ENCODE measurements at places on chromosomes 5 and 9. TPM values are rescaled to one million over a fixed set of nuclear protein-coding genes. Genes with fewer than 3 reads are reported as not detected.

GRCh38 chr5:55081541-55081940 lies 20.9 kb upstream of the GZMA start:
- H3K27me3 ChIP-seq, result no peaks in the 10 kb centered on the region
- DNase-seq, result no peak
- H3K4me1 ChIP-seq, result no peaks in the 10 kb centered on the region
- no peak overlapping the region for H3K4me3 ChIP-seq

DNA sequence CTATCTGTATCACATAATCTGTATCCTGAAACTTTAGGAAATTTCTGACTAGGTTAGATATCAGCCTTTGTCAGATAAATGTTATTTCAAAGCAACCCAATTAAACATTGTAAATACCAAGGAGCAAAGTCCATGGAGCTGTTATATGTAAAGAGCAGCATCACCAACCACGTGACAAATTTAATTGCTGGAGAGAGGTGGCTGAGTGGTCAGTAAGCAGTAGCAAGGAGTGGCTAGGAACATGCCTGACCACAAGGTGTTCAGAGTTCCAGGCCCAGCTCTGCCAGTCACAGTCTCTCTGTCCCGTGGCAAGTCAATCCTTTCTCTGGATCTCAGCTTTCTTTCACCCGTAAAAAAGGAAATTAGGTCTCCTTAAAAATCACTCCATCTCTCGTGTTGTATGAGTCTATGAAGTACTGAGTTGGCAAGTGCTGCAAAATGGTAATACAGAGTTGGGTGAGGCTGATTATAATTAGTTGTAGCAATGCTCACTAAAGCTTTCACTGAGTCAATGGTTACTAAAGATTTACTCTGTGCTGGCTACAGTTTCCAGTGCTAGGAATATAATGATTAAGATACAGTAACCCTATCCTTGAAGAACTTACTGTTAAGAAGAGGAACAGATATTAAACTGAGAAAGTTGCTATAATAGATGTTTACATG lies 166.1 kb downstream of the GNAQ start:
- H3K36me3 ChIP-seq, result no peaks in the 10 kb centered on the region
- no peaks in the 10 kb centered on the region for H3K27me3 ChIP-seq
- no peaks in the 10 kb centered on the region for H3K4me1 ChIP-seq
- no peak overlapping the region for H3K4me3 ChIP-seq
- H3K27ac ChIP-seq, result no peak overlapping the region

DNA sequence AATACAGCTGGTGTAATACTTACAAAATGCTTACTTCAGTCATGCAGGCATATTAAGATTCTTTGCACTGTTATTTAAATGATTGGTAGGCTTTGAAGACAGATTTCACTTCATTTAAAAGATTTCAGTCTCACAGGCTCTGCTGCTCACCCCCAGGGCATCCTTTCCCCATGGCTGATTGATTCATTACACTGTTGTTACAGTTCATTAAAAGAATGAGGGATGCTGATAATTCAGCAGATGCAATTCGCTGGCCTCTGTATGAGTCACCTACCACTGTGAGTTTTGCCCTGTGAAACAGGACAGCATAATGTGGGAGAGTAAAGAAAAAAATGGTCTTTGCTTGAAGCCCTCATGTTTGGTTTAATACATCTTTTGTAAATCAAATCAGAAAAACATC lies 246.9 kb downstream of the CYLC2 start:
- no peak for DNase-seq
- H3K4me3 ChIP-seq, result no peak overlapping the region
- no peaks in the 10 kb centered on the region for H3K27me3 ChIP-seq
- H3K4me1 ChIP-seq, result no peaks in the 10 kb centered on the region

GRCh38 chr5:168950241-168950951 lies 350.5 kb downstream of the SLIT3 start:
- H3K4me1 ChIP-seq, result no peaks in the 10 kb centered on the region
- no peak overlapping the region for H3K4me3 ChIP-seq
- DNase-seq, result no peak
- no peaks in the 10 kb centered on the region for H3K36me3 ChIP-seq
- H3K27ac ChIP-seq, result no peak overlapping the region
- H3K27me3 ChIP-seq, result no peaks in the 10 kb centered on the region

GRCh38 chr9:99076483-99077171 lies 28.3 kb upstream of the TGFBR1 start:
- DNase-seq, result peak; percentile 37
- H3K27ac ChIP-seq, result peak overlapping the region; percentile 18
- no peaks in the 10 kb centered on the region for H3K27me3 ChIP-seq
- H3K4me1 ChIP-seq, result peaks cover 17% of the 10 kb centered on the region

DNA sequence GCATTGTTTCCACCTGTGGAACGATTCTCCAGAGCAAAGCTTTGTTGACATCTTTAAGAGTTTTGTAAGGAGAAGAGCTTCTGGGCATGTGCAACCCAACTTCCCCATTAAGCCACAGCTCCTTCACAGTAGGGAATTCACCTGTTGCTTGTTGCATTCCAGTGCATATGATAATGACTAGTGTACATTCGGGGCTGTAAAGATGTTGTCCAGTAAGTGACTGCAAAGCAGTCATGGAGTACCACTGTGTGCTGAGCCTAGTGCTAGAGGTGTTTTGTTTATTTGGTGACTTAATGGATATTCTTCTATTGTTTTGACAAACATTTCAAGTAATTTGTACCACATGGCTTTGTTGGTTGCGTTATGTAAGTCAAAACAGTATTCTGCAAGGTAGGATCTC lies 12.8 kb downstream of the UGCG start:
- no peaks in the 10 kb centered on the region for H3K27me3 ChIP-seq
- no peak overlapping the region for H3K27ac ChIP-seq
- H3K4me1 ChIP-seq, result peaks cover 57% of the 10 kb centered on the region
- no peaks in the 10 kb centered on the region for H3K36me3 ChIP-seq
- H3K4me3 ChIP-seq, result no peak overlapping the region

DNA sequence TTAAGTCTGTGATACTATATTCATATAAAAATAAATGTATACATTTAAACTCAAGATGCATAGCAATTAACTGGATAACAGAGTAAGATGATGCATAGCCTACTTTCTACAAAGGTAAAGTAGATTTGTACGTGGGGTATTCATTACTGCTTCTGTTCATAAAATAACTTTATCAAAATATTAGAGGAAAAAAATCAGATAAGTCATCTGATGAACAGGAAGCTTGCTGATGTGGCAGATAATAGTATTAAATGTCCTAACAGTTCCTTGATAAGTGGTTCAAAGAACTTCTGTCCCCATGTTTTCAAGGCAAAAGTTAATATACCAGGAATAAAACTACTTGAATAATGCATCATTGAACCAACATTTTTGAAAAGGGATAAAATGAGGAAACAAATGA lies 123.7 kb downstream of the NFIB start:
- H3K36me3 ChIP-seq, result no peaks in the 10 kb centered on the region
- no peak for DNase-seq
- H3K4me1 ChIP-seq, result no peaks in the 10 kb centered on the region
- H3K27me3 ChIP-seq, result no peaks in the 10 kb centered on the region
- H3K27ac ChIP-seq, result no peak overlapping the region

- H3K27ac ChIP-seq, result no peak overlapping the region
- H3K4me3 ChIP-seq, result no peak overlapping the region
- H3K27me3 ChIP-seq, result peaks cover 5% of the 10 kb centered on the region
- no peaks in the 10 kb centered on the region for H3K4me1 ChIP-seq
- H3K36me3 ChIP-seq, result no peaks in the 10 kb centered on the region
- no peak for DNase-seq
Observed at GRCh38 chr5:96638561-96638960, 23.6 kb upstream of the CAST start.

GRCh38 chr5:135435467-135436330 lies 11.4 kb downstream of the DCANP1 start:
- no peaks in the 10 kb centered on the region for H3K4me1 ChIP-seq
- H3K4me3 ChIP-seq, result no peak overlapping the region

- no peaks in the 10 kb centered on the region for H3K4me1 ChIP-seq
- no peak overlapping the region for H3K4me3 ChIP-seq
- no peaks in the 10 kb centered on the region for H3K36me3 ChIP-seq
- H3K27ac ChIP-seq, result no peak overlapping the region
- no peaks in the 10 kb centered on the region for H3K27me3 ChIP-seq
Observed at GRCh38 chr5:176944268-176944667, 45.1 kb upstream of the HK3 start.

DNA sequence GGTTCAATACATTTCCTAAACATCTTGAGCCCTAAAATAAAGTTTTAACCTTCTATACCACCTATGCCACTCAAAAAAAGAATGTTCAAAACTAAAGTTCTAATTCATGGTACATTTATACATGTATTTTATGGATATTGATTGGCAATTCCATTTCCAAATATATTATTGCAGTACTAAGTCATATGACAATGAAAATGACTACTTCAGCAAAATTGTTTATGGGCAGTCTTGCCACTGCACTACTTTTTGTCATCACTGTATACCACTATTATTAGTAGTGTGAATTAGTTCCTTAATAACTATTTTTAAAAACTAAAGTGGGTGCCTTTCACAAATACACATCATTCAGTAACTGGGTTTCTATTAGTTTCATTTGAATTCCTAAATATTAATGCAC lies 199.6 kb upstream of the CYLC2 start:
- no peak for DNase-seq
- H3K4me3 ChIP-seq, result no peak overlapping the region
- H3K36me3 ChIP-seq, result no peaks in the 10 kb centered on the region
- H3K4me1 ChIP-seq, result no peaks in the 10 kb centered on the region
- H3K27ac ChIP-seq, result no peak overlapping the region

DNA sequence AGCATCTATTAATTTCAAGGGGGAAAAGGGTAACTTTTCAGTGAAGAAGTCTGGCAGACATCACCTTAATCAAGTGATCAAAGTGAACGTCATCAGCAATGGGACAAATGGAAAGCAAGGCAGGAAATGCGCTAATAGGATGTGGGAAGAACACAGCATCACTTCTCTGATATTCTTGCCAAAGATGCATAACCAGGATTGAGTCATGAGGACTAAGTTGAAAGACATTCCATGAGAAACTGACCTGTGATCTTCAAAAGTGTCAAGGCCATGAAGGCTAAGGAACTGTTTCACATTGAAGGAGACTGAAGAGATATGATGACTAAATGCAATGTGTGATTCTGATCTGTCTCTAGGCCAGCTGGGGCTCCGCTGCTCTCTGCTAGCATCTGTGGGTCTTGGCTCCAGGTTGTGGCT lies 92.9 kb downstream of the NDFIP1 start:
- no peaks in the 10 kb centered on the region for H3K36me3 ChIP-seq
- DNase-seq, result no peak
- no peaks in the 10 kb centered on the region for H3K4me1 ChIP-seq
- no peaks in the 10 kb centered on the region for H3K27me3 ChIP-seq
- no peak overlapping the region for H3K4me3 ChIP-seq
- H3K27ac ChIP-seq, result no peak overlapping the region

GRCh38 chr5:180873615-180874520 lies 12.8 kb upstream of the ZFP62 start:
- DNase-seq, result no peak
- no peaks in the 10 kb centered on the region for H3K4me1 ChIP-seq
- no peak overlapping the region for H3K4me3 ChIP-seq
- no peaks in the 10 kb centered on the region for H3K36me3 ChIP-seq

GRCh38 chr5:133552925-133553525 lies 59.3 kb downstream of the FSTL4 start:
- DNase-seq, result peak; percentile 32
- no peaks in the 10 kb centered on the region for H3K4me1 ChIP-seq
- no peaks in the 10 kb centered on the region for H3K27me3 ChIP-seq
- no peaks in the 10 kb centered on the region for H3K36me3 ChIP-seq

GRCh38 chr9:98536542-98537173 lies 172.1 kb downstream of the GABBR2 start:
- H3K36me3 ChIP-seq, result no peaks in the 10 kb centered on the region
- DNase-seq, result no peak
- H3K4me3 ChIP-seq, result no peak overlapping the region
- H3K27me3 ChIP-seq, result no peaks in the 10 kb centered on the region
- H3K27ac ChIP-seq, result no peak overlapping the region

GRCh38 chr9:20945269-20945668 lies 86.2 kb downstream of the HACD4 start:
- H3K36me3 ChIP-seq, result no peaks in the 10 kb centered on the region
- no peak overlapping the region for H3K4me3 ChIP-seq
- H3K4me1 ChIP-seq, result no peaks in the 10 kb centered on the region
- H3K27me3 ChIP-seq, result no peaks in the 10 kb centered on the region

GRCh38 chr5:13972029-13972428 lies 27.5 kb upstream of the DNAH5 start:
- no peak overlapping the region for H3K27ac ChIP-seq
- H3K27me3 ChIP-seq, result no peaks in the 10 kb centered on the region
- DNase-seq, result no peak
- no peak overlapping the region for H3K4me3 ChIP-seq

DNA sequence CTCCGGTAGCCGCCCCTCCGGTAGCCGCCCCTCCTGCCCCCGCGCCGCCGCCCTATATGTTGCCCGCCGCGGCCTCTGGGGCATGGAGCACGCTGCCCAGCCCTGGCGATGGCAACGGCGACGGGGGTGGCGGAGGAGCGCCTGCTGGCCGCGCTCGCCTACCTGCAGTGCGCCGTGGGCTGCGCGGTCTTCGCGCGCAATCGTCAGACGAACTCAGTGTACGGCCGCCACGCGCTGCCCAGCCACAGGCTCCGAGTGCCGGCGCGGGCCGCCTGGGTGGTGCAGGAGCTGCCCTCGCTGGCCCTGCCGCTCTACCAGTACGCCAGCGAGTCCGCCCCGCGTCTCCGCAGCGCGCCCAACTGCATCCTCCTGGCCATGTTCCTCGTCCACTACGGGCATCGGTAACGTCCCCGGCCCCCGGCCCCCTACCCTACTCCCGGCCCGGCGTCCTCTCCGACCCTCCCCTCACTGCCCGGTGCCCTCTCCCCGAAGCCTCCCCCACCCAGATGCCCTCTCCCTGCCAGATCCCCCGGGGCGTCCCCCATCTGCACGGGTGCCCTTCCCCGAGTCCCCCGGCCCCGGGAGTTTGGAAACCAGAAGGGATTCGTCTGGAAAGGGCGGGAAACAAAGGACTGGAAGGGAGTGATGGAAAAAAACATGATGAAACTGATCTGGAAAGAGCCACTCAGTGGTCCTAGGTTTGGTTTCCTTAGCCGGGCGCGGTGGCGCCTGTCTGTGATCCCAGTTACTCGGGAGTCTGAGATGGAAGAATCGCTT lies 417 bp downstream of the SRD5A1 start:
- peak overlapping the region; percentile 92 for H3K4me3 ChIP-seq
- peak overlapping the region; percentile 83 for H3K27ac ChIP-seq
- no peak for DNase-seq

GRCh38 chr5:16315501-16315900 lies 135.9 kb upstream of the MARCHF11 start:
- no peaks in the 10 kb centered on the region for H3K27me3 ChIP-seq
- H3K27ac ChIP-seq, result no peak overlapping the region
- H3K36me3 ChIP-seq, result no peaks in the 10 kb centered on the region
- no peak overlapping the region for H3K4me3 ChIP-seq
- no peaks in the 10 kb centered on the region for H3K4me1 ChIP-seq

DNA sequence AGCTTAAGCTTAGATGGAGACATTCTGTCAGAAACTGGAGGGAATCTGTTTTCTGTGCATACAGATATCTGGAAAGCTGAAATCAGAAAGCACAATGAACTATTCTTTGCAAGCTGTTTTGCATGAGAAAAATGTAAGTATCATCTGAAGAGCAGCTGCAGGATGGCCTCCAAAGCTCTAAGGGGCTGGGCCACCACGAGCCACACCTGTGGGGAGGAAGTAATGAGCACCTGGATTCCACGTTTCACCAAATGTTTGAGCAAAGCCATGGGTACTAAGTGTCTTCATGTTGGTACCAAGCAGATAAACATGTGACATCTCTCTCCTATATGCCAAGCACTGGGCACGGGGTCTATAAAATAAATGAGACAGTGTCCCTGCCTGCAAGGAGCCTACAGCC lies 199.3 kb downstream of the TTLL11 start:
- no peak overlapping the region for H3K4me3 ChIP-seq
- DNase-seq, result no peak
- H3K27ac ChIP-seq, result no peak overlapping the region
- H3K27me3 ChIP-seq, result no peaks in the 10 kb centered on the region
- H3K4me1 ChIP-seq, result no peaks in the 10 kb centered on the region

CYLC2 gene
- not detected for polyA plus RNA-seq

SLC36A3 gene
- polyA plus RNA-seq, result not detected

PLPPR1 gene
- not detected for polyA plus RNA-seq

MACIR gene
- 1.4 TPM for polyA plus RNA-seq

CATSPER3 gene
- 0.81 TPM for polyA plus RNA-seq

All from naive thymus-derived CD4-positive, alpha-beta T cell (primary cell).